ENCODE measurements at places on chromosomes 4 and X.

GRCh38 chr4:162011089-162011488, 152.7 kb downstream of the FSTL5 start:
- DNase-seq = no peak

DNA sequence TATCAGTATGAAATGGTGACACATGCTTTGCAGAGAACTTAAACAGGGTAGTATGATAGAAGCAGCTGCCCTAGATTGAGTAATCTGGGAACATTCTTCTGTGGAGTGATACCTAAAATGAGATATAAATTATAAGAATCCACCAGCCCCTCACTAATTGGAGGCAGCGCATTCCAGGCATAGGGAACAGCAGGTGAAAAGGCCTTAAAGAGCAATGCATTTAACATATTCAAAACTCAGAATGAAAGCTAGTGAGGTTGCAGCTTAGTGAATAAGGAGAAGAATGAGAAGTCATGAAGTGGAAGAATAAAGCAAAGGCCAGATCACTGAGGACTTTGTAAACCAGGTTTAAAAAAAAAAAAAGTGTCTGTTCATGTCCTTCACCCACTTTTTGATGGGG, 4.9 kb upstream of the ODAM start:
- no peak for DNase-seq

- DNase-seq = no peak
Measured at GRCh38 chr4:176467001-176467400, 147.2 kb downstream of the SPCS3 start.

GRCh38 chr4:23728393-23728792, 161.5 kb downstream of the PPARGC1A start:
- DNase-seq = no peak

- peak; percentile 10 for DNase-seq
Measured at GRCh38 chrX:20217271-20217670, 49.4 kb downstream of the RPS6KA3 start.

GRCh38 chrX:362351-362750, 24.4 kb downstream of the PPP2R3B start:
- DNase-seq = no peak

DNA sequence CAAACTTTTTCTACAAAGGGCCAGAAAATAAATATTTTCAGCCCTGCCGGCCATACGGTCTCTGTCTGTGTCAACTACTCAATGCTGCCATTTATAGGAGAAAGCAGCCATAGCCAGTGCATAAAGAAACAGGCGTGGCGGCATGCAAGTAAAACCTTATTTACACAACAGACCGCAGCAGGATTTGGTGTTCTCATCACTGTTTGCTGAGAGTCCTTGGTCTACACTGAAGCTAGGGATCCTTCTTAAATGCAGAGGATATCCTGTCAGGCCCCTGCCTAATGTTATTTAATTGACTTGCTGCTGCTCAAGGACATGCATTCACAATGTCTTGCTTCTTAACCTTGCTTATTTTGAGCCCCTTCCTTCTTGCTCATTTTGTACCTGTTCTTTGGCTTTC, 54.7 kb downstream of the CPE start:
- no peak for DNase-seq

- peak; percentile 46 for DNase-seq
Measured at GRCh38 chrX:130916636-130917422, 13.8 kb upstream of the ENOX2 start.

DNA sequence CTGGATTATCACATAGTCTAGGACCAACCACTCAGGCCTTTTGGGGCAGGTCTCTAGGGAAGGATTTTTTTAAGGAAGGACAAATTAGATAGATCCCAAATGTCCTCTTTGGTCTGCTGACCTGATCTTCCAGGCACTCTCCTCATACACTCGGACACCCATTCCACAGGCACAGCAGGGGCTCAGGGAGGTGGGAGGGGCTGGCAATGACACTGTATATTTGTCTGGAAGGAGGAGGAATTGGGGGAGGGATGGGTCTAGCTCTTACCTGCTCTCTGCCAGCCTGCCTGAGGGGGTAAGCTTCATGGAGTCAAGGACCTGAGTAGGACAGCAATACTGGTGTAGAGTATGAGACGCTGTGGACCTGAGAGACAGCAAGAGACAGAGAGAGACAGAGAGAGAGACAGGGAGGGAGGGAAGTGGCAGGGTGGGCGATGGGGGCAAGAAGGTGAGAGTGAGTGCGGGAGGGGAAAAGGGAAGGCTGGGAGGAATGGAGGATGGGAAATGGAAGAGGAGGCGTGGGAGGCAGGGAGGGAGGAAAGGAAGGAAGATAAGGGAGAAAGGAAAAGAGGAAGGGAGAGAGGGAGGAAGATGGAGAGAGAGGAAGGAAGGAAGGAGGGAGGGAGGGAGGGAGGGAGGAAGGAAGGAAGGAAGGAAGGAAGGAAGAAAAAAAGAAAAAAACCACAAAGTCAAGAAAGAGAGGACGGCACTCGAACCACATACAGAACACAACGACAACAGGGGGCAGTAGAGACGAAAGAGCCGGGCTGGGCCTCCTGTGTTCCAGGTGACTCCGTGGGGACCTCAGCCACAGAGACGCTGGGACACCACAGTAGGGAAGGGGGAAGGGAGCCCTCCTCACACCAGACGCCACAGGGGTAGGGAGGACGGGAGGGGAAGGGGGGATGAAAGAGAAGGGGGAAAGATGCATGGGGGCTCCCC, 1.8 kb downstream of the IQSEC2 start:
- no peak for DNase-seq

DNA sequence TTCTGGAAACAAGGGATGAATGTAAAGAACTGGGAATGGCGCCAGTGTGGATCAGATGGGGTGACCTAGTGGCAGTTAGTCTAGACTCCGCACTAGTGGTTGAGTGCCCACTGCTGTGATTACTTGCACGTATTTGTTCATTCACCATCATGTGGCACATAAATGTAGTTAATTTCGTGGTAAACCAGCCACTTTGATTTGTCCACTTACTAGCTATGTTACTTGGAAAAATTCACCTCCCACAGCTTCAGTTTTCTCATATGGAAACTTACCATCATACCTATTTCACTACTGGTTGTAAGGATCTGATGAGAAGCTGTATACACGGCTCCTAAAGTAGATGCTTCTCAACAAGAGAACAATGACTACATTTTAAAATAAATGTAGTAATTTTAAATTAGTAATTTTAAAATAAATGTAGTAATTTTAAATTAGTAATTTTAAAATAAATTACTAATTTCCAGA, 394 bp upstream of the DYNLT3 start:
- DNase-seq = no peak

GRCh38 chr4:101643186-101643837, 147.2 kb upstream of the BANK1 start:
- DNase-seq = no peak

DNA sequence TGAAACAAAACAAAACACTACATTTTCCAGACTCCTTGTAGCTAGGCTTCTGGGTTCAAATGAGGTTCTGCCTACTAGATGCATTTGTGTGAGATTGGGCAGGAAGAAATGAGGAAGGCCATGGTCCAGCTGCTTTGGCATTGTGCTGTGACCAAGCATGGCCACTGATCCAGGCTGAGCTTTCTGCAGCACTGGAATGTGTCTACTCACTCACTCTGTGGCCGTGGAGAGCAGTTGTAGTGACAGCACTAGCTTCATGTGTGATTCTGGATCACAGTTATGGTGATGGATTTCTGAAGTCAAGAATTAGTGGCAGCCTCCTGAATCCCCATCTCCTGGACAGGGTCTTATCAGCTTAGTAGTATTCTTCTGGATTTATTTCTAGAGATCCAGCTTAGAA, 358.9 kb downstream of the GPAT3 start:
- DNase-seq = no peak
